Sciatic nerve (tissue), 2 donors: ENCODE measurements at places on chromosomes 4 and X.

DNA sequence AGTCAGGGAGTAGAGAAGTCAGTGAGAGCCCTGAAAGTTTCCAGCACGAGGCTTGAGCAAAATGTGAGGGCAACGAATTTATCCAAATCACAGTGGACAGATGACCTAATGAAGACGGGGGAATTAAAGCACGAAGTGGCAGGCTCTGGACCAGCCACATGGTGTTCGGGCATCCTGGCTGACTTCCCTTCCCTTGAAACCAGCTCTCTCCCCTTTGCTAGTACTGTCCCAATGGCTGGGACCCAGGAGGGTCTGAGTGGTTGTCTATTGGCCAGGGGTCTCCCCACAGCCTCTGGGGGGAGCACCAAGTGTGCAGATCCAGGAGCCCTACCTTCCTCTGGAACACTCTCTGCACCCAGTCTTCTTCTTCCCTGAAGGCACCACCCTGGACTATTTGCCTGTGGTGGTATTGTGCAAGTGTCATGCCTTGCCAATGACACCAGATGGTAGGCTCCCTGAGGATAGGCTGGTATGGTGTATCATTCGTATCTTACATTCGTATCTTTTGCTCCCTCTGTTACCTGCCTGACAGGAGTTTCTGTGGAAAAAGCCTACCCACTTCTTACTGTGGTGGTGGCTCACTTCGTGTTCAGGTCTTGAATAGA, 2.1 kb downstream of the APLN start:
- DNase-seq, result no peak

- no peak for DNase-seq
These were observed 20.2 kb upstream of the CTSO start for GRCh38 chr4:155973639-155974475.

DNA sequence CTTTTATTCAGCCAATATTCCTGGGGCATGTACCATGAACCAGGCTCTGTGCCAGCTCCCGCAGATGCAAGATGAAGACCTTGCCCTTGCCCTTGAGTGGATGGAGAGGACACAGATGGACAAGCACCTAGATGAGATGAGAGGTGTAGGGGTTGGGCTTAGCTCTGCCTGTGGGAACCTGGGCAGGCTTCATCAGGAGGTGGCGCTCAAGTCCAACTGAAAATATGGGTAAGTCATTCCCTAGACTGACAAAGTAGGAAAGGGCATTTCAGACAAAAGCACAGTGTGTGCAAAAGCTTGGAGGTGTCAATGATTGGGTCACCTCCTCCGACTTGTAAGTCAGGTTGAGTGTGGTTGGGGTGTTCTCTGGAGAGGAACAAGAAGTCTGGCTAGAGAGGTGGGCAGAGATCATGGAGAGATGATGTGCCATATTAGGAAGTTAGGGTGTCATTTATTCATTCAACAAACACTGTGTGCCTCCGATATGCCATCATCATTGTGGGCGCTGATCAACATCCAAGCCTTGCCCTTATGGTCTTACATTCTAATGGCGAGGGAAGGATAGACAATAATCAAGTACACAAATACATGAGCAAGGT, 64.6 kb downstream of the ANAPC4 start:
- DNase-seq, result peak; percentile 70

- DNase-seq, result no peak
These were observed 1548.7 kb downstream of the PCDH7 start for GRCh38 chr4:32268863-32269262.

DNA sequence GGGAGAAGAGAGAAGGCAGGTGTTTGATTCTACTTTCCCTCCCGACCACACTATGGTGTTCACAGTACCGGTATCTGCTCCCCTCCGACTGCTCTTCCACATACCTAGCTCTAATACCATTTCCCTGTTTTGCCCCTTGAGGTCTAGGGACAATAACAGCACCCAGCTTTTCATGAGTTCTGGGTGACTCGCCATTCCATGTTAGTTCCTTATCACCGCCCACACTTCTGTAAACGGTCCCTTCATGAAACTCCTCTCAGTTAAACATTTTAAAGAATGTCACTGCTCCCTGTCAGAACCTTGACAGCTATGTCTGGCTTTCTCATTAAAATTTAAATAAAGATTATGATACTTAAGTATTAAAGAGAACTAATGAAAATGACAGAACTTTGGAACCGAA, 136.7 kb downstream of the ADAMTS3 start:
- no peak for DNase-seq

- DNase-seq, result no peak
These were observed 3.0 kb downstream of the ATP8A1 start for GRCh38 chr4:42653626-42654560.

- DNase-seq, result no peak
These were observed 24.5 kb upstream of the CPEB2 start for GRCh38 chr4:14977830-14978229.

DNA sequence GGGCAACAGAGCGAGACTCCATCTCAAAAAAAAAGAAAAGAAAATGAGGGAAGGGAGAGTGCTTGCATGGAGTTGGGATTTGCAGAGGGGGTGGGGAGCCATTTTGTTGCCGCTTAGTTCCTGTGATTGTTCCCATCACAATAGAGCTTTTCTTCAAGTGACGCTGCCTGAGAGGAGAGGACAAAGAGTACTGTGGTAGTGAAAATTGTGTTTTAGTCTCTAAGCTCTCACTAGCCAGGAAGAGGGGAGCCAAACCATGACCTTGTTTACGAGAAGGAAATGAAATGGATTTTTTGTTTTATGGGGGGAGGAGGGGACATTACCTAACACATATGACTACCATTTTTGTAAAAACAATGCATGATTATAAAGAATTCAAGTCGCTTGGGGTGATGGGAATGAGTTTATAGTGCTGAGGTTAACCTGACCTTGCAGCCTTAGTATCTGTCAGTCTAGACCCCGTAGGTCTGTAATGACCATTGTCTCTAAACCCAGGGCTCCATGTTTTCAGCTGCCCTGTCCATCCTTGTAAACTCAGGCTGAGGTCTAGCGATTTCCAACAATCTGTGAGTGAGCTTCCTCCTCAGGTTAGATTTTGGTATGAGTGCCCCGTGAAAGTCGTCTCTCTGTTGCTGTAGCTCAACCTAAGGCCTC, 18.8 kb downstream of the SRD5A3 start:
- no peak for DNase-seq

- peak; percentile 28 for DNase-seq
These were observed 40.1 kb downstream of the SHOX start for GRCh38 chrX:670645-671044.

- DNase-seq, result no peak
These were observed 26.2 kb upstream of the RHOH start for GRCh38 chr4:40170588-40170987.

DNA sequence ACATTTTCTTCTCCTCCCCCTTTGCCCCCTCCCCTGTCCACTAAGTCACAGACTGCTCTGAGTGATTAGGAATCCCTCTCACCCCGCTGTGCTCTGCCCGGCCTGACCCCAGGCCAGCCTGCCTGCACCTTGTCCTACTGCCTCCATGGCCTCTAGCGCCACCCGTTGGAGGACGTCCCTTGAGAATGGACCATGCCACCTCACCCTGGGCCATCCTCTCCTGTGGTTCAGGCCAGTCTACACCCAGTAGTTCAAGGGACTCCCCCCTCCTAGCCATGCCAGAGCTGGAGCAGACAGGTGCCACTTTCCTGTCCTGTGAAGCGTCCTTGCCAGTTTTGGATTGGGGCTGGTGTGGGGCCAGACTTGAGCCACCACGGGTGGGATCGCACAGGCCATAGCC, 9.7 kb upstream of the IRAK1 start:
- DNase-seq, result no peak

- no peak for DNase-seq
These were observed 55.0 kb downstream of the PRPS1 start for GRCh38 chrX:107683124-107683895.

DNA sequence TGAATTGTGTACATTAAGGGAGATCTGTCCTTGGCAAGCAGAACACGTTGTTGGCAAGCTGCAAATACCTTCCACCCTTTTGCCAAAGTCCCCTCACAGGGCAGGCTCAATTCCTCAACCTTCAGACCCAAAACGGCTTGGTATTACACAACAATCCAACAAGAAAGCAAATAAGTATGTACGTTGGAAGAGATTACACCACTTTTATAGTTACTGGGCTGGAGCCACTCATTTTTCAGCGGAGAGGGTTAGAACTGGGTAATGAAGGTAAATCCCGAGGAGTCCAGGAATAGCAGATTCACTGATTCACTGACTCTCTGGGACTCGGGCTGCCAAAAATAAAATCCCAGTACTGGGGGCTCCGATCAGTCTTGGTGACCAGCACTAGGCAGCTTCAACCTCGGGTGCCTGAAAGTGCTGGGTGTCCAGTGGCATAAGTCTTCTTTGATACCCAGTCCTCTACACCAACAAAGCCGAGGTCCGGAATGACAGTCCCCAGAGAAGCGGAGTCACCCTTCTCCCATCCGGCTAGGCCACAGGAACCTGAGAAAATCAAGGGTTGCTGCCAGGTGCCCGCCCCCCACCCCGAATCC, 587 bp downstream of the TIMM8A start:
- DNase-seq, result no peak

DNA sequence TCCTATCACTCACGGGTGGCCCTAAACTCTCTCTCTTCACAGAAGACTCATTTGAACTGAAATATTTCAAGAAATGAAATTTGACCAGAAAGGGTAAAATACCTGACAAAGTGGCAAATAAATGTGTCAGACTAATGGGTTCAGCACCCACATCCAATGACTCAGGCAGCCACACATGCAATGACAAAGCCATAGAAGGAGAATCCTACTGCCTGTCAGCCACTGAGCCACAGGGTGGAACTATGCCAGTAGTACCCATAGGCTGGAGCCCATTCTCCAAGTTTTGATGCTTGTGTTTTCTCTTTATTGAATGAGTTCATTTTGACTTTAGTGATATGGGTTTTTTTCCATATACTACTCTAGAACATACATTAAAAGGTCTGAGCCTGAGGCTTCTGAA, 179.0 kb downstream of the BEND2 start:
- DNase-seq, result no peak

DNA sequence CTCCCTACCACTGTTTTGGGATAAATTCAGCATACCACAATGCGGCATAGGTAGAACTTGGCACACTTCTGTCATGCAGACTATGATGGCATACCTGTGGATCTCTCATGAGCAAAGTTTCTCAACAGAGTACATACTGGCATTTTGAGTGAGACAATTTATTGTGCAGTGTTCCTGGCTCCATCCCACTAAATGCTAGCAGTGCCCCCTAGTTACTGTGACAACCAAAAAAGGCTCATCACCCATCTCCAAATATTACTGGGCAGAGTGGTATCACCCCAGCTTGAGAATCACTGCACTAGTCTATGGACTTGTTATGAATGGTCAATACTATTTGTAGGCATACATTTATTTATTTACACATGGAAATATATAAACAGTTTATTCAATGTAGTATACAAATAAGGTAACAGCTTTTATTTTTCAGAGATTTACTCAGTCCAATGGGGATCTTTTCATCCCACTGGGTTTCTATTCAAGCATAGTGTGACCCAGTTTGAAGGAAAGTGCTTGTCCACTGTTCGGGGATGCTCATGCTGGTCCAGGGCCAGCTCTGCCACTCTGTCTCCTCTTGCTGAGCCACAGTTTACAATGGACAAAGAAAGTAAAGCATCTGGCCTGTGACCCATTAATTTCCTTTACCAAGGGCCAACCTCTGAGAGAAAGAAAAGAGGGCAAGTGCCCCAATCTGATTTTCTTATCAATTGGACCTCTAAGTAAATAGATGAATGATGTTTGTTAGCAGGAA, 81.0 kb upstream of the IL2 start:
- no peak for DNase-seq

DNA sequence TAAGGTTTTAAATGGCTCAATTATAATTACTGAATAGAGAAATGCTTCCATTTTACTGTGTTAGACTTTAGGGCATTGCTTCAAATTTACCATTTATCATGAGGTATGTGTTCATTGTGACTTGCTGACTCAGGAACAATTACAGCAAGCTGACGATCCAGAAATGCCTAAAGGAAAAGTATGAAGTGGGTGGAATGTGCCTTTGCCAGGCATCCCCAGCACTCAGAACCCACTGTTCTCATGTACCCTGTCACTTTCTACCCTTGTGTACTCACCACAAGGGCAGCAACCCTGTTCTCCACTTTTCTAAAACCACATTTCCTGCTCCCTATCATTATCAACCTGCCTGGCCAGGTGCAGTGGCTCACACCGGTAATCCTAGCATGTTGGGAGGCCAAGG, 41.5 kb downstream of the QRFPR start:
- no peak for DNase-seq

GRCh38 chr4:75502671-75503070, 11.5 kb downstream of the RCHY1 start:
- DNase-seq, result no peak

DNA sequence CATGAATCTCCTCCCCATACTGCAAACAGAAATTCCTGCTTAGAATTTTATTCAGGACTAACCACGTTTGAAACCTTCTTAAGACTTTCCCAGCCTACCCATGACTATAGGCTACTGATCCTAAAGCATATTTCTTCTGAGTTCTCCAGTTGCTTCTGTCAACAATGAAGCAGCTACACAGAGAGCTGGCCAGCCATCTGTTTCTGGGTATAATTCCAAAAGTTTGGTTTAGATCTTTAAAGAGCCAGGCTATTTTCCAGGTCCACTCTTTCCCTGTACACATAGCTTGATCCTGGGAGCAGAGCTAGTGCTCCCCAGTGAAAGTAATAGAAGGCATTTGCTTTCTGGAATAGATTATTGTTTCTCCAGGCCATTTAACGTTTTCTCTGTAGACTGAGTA, 4.0 kb upstream of the ITM2A start:
- no peak for DNase-seq

DNA sequence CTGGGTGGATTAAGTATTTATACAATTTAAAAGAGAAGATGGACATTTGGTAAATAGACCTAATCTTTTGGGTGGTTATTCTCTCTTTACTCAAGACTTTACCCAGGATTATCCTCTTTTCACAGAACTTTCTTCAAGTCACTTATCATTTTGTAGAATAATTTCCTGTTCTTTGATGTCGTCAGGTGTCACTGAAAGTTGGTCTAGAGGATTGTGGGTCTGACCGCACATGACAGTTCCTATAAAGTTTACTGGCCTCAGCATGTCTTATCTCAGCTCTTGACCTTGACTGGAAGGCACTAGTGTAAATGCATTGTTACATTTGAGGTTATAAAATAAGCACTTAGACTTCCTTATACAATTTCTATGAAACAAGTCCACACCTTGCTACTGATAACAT, 139.9 kb upstream of the SLC4A4 start:
- DNase-seq, result no peak

DNA sequence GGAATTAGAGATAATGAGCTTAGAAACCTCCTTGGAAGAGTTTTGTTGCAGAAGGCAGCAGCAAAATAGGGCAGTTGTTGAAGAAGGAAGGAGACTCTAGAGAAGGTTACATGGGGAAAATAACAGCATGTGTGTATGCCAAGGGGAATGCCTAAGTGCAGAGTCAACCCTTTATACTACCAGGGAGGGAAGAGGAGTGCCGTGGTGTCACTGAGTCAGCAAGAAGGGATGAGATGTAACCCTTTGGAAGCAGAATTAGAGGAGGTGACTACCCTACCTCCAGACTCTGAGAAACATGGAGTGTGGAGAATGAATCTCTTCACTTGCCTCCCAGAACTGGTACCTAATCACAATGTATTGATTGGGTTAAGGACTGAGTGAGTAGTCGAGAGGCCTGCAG, 6.7 kb upstream of the GABRE start:
- no peak for DNase-seq
